ENCODE measurements at places on chromosomes 1 and 21.

GRCh38 chr1:112761714-112762480 is 46.8 kb upstream of the PPM1J start:
- DNase-seq, result no peak

GRCh38 chr1:214700437-214700836 is 97.4 kb downstream of the CENPF start:
- no peak for DNase-seq

- DNase-seq, result no peak
Measured at GRCh38 chr1:234106032-234106431, 201.6 kb downstream of the SLC35F3 start.

DNA sequence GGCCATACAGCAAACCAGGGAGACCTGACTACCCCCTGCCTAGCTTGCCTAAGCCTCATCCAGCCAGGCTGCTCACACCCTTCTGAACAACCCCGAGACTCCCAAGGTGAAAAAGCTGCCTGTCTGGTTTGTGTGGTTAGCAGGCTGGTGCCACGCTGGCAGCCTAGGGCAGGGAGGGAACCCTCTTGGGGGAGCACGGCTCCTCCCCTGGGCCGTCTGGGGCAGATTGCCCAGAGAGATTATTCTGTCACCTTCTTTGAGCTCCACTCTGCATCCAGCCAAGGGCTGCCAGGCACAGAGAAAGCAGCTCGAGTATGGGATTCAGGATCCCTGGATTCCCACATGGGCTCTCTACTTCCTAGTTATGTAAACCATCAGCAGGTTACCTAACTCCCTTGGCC is 27.5 kb upstream of the TCEA3 start:
- peak; percentile 12 for DNase-seq

GRCh38 chr1:73832276-73833181 is 365.4 kb downstream of the LRRIQ3 start:
- peak; percentile 16 for DNase-seq

- DNase-seq, result no peak
Measured at GRCh38 chr1:214006845-214007244, 19.1 kb downstream of the PROX1 start.

- no peak for DNase-seq
Measured at GRCh38 chr1:30130099-30130498, 593.3 kb downstream of the MATN1 start.

DNA sequence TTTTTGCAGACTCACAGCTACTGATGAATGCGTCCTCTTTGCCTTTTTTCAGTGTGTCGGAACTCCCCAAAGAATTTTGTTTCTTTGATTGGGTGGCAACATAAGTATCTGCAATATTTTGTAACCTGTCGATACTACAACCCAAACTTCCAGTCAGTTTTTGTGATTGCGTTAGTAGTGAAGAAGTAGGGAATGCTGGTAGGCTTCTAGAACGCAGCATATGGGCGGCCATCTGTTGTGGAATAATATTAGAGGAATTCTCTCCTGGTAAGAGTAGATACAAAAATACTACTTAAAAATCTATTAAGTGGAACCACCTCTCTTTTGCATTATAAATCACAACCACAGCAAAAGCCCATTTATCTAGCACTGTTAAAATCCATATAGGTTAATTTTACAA is 107.4 kb downstream of the LYST start:
- DNase-seq, result no peak

GRCh38 chr21:43885721-43886120 is 20.7 kb downstream of the AGPAT3 start:
- DNase-seq, result no peak

- peak; percentile 98 for DNase-seq
Measured at GRCh38 chr1:205284420-205285144, 37.0 kb downstream of the NUAK2 start.

Measured in astrocyte (in vitro differentiated cells and primary cell).